ENCODE measurements at places on chromosomes 11 and 22.

GRCh38 chr11:28636033-28636432 lies 527.8 kb downstream of the METTL15 start:
- DNase-seq: no peak

GRCh38 chr22:27273436-27273835 lies 528.1 kb downstream of the MN1 start:
- no peak for DNase-seq

GRCh38 chr11:18309691-18310090 lies 12.2 kb downstream of the HPS5 start:
- no peak for DNase-seq

DNA sequence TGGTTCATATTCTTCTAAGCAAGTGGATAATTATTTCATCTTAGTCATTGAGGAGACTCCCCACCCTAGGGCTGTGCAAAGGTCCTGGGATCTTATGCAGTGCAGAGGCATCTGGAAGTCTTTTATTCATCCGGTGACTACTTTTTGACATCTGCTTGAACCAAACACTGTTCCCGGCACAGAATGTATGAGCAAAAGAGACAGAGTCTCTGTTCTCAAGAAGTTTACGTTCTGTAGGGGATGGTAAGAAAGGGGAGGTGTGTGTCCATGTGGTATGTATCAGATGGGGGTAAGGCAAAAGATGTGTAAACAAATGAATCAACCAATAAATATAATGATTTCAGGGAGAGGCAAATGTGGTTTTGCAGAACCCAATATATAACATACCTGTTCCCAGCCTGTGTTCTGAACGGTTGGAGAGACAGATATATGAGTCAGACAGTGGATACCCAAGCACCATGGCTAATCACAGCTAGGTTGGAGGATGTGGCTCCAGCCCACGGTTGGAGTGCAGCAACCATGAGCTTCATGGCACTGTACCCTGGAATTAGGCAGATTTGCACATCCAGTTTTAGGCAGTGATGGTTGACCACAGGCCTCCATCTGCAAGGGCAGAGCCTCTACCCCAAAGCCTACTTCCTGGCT lies 75.1 kb upstream of the CADM1 start:
- DNase-seq: no peak

DNA sequence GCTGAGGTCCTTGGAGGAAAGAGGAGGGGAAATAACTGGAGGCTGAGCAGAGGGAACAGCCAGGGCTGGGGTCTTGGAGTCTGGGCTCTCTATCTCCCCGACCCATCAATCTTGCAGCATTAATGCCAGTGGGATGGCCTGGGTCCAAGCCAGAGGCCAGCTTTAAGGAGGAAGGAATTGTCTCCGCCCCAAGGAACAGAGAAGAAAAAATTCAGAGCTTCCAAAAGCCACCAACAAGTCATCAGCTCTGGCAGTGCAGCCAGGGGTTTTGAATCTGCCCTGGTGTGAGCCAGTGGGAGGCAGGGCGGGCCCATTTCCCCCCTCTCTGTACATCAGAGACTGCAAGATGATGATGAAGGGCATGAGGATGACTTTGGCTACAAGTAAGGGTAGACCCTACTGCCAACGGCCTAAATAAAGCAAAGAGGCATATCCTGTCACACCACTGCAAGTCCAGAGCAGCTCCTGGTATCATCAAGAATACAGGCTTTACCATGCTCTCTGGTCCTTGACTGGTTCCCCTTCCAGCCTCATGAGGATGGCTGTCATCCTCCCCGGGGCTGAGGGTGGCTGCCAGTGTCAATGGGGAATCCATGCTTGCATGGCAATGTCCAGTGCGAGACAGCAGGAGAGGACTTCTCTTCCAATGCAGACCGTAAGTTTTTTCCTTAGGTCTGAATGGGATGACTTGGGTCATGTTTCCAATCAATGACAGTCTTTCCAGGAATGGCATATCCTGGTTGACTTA lies 34.4 kb downstream of the LRRC32 start:
- DNase-seq: no peak

- DNase-seq: no peak
Measured at GRCh38 chr11:19978668-19979518, 181.4 kb downstream of the DBX1 start.

DNA sequence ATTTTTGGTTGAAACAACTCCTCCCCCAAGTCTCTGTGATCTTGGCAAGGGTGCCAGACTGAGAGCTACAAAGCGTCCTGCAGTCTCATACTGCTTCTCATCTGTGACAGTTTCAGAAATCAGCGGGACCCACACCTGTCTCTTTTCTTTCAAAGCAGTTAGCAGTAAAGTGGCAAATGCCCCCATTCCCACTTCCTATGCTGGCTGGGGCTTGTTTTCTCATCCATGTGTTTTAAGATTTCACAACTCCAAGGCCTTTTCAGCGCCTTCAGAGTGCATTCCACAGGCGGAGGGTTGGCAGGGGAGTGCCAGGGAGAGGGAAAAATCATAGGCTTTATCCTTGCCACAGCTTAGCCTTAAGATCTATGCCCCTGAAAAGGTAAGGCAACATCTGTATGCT lies 493.5 kb downstream of the OPCML start:
- DNase-seq: no peak

GRCh38 chr11:73167363-73167954 lies 25.3 kb upstream of the FCHSD2 start:
- DNase-seq: no peak

- no peak for DNase-seq
Measured at GRCh38 chr11:30798547-30799236, 212.5 kb upstream of the MPPED2 start.

GRCh38 chr11:128559496-128560103 lies 27.8 kb downstream of the ETS1 start:
- no peak for DNase-seq

DNA sequence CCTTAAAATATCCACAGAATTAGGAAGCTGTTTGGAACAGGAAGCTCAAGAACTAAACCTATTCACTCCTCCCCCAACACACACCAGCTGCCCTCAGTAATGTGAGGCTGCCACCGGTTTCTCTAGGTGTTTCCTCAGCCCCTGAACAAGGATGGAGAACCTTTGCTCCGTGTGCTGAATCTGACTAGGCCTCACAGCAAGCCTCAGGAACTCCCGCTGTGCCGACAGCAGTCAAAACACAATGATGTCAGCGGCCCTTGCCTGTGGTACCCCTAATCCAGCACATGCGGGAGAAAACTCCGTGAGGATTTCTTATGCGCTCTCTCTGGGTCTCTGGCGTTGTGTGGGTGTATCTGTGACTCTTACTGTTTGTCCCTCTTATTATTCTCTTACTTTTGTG lies 153.3 kb downstream of the EFCAB6 start:
- no peak for DNase-seq

DNA sequence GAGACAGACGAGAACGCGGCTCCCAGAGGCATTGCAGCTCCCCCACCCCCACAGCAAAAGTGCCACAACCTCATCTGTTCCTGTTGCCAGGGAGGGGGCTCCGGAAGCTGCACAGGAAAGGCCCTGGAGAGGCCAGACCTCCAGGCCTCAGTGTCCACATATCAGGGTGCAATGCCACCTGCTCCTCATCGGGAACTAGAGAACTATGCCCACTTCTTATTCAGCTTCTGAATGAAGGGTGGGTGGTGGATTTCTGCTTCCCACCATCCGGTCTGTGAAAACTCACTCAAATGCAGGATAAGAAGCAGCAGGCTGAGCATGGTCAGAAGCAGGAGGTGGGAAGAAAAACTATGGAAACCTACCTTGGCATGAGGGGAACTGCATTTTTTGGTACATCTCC lies 105.9 kb downstream of the MED15 start:
- DNase-seq: no peak

GRCh38 chr22:45785458-45785857 lies 113.8 kb downstream of the ATXN10 start:
- no peak for DNase-seq

GRCh38 chr11:28420099-28420498 lies 311.9 kb downstream of the METTL15 start:
- no peak for DNase-seq

GRCh38 chr11:68872216-68873003 lies 30.7 kb upstream of the CPT1A start:
- no peak for DNase-seq

DNA sequence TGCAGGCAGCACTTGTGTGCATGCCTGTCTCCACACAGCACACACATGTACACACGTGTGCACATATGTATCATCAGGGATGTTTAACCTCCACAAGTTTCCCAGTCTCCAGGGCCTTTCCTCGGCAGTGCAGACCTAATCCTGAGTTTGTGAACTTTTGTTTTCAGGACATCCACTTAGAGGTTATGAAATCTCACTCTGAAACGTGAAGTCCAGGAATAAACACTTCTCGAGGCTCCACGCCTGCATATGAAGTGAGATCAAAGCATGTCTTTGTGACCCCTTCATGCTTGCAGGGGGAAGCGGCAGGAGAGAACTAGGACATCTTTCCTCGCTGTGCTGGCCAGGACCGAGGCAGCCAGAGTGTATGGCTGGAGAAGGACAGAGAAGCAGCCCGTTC lies 3.1 kb downstream of the SHISAL1 start:
- no peak for DNase-seq

- peak; percentile 47 for DNase-seq
Measured at GRCh38 chr11:12134236-12134585, 23.8 kb downstream of the MICAL2 start.

DNA sequence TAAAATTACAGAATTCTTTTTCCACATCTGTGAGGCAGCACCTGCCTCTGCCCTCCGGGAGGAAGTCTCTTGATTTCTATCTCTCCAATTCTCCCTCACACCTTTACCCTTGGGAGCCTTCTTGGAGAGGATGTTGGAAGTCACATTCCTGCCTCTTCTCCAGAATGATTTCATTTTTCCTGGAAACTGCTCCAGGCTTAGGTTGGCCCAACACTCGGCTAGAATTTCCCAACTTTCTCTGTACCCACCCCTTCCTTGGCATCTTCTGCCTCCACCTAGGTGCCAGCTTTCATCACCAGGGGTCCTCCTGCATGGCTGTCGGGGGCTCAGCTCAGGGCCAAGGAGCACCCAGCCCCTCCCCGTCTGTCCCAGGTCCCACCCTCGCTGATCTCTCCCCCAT lies 43.2 kb downstream of the SLCO2B1 start:
- DNase-seq: no peak

DNA sequence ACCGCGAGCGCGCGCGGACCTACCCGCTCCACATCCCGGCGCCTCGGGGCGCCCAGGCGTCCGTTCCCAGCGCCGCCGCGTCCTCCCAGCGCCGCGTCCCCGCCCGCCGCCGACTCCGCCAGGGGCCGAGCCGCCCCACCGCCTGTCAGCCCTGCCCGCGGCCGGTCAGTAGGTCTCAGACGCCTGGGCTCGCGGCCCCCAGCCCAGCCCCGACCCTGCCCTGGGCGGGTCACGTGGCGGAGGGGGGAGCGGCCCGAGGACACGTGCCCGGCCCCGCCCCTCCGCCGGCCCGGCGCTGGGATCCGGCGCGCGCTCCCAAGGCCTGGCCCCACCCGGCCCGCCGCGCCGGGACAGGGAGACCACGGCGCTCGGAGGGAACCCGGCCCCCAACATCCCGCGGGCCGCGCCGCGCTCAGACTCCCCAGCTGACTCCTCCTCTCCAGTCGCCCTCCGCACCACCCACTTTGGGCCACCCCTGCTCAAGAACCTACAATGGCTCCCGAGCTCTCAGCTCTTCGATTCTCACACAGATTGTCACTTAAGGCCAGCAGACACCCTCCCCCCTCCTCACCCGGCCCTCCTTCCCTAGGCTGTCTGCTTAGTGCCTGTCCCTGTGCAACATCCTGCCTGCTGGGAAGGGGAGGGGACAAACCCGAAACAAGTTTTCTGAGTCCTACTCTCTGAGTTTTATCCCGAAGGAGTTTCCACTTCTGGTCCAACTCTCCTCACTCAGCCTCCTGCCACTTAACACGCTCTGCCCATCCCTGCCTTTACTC lies at the start of gene RAB3IL1:
Gene RAB3IL1, minus strand, starts transcription at position 233 of the 776 bp plus-strand sequence. Its CDS starts 199 bp downstream, at position 34.
- DNase-seq: peak; percentile 64

DNA sequence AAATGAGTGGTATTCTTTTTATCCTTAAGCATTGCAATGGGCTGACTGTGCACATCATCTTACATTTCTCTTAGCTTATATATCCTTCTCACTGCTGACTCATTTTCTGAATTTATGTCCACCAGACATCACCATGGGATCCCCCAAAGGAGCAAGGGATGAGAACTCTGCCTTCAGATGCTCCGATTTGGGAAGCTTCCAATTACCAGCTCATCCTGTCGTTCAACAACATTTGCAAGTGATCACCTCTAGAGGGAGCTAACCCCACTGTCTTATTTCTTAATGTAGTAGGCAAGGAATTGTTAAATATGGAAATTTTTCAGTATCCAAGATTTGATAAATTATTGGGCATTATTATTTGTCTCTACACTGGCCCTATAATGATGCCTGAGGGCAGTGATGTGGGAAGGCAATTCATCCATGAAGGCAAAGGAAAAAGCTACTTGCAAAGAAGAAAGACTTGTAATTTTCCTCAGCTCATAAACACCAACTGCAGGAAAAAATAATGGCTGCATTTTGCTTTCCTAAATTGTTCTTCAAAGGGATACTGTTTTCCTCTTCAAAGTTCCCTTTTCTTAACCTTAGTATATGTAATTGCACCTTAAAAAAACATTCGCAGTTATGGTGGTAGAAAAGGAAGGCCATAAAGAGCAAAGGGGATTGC lies 102.4 kb upstream of the FSHB start:
- DNase-seq: peak; percentile 53

DNA sequence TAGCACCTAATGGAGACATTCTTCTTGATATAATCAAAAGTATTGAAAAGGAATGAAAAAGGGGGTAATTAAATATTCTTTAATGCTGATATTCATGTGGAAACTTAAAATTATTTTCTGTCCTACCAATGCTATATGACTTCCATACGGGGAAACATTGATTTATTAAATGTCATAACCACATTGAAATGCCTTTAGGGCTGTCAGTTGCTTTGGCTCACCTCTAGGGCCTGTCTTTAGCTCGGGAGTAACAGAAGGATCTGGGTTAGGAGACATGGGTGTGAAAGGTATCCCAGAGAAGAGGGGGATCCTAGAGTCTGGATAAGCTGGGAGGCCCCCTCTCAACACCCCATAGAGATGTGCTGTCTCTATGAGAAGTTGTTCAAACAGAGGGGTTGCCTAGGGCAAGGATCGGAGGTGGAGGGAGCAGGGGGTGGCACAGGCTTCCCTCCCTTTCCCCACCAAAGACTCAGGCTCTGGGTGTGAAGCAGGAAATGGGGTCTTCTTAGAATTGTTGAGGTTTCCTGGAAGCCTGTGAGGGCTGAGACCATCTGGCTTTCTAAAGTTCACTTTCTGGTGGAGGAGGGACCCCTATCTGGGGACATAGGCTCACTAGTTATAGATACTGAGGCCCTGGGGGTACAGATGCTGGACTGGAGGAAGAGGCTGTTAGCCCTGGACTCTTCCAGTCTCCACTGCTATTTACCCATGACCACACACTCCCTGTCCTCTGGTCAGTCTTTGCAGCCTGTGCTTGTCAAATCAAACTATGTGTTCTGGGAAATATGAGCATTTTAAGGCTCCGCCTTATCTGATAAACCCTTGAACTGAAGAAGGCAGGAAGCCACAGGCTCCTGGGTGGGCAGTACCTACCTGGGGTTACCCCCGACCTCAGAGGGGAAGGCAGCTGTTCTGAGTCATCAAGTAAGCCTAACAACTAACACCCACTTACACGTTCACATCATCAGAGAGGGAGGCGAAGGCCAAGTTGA lies 55.8 kb upstream of the RRAS2 start:
- peak; percentile 37 for DNase-seq

- no peak for DNase-seq
Measured at GRCh38 chr11:91199866-91200265, 977.0 kb upstream of the CHORDC1 start.

All from hematopoietic multipotent progenitor cell treated with erythropoietin and hydrocortisone succinate and interleukin-3 and kit ligand, for 6 days (in vitro differentiated cells).